ENCODE measurements at places on chromosomes 5 and 9. TPM values are rescaled to one million over a fixed set of nuclear protein-coding genes. Genes with fewer than 3 reads are reported as not detected.

The ARL14EPL gene
- not detected for polyA plus RNA-seq

The PCDHB9 gene
- not detected for polyA plus RNA-seq

GRCh38 chr5:40258222-40258621 is 421.5 kb upstream of the PTGER4 start:
- DNase-seq, result peak; percentile 13

DNA sequence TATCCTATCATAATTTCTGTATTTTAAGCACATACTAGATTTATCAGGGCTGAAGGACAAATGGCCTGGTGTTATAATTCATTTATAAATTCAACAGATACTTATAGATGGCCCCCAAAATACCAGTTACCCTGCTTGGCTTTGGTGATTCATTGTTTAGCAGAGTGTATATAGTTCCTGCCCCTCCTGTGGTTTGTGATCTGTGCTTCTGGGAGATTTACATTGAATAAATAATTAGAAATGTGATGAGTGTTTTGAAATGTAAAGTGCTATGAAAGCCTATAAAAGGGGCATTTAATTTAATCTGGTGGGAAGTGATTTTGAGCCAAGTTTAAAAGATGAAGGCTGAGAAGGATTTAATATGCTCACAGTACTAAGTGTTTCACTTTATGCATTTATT is 36.7 kb upstream of the ZCCHC7 start:
- DNase-seq, result no peak

The FGD3 gene
- 46.9 TPM for polyA plus RNA-seq

DNA sequence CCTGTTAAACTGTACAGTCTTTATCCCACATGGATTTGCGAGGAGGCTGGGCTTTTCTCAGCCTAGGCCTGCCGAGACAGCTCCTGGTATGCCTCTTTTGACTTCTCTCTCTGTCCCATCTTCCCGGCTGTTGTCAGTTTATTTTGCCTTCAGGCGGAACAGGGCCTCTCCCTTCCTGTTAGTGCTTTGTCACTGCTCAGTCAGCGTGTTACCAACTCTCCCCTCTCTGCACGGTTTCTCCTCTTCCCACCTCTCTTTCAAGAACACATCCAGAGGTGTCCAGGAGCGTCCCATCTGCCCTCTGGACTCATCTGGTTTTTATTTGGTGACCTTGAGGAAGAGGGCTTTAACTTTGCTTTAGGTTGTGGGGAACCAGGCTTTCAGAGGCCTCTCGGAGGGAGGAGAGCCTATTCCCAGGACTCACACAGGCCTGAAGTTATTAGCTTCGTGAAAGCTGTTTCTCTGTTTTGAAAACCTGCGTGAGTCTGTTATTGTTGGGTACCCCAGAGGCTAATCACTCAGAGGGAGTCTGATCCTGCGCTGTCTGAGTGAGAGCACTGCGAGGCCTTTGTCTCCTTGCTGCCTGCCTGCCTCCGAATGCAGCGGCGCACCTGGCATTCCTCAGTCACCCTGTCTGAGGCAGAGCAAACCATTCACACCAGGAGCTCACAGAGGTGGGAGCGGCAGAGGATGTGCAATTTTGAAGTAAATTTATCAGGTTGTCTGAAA is 234.4 kb upstream of the MPDZ start:
- no peak for DNase-seq

- DNase-seq, result no peak
Measured at GRCh38 chr5:128237546-128237945, 154.0 kb downstream of the SLC12A2 start.

The ANKRD18A gene
- not detected for polyA plus RNA-seq

DNA sequence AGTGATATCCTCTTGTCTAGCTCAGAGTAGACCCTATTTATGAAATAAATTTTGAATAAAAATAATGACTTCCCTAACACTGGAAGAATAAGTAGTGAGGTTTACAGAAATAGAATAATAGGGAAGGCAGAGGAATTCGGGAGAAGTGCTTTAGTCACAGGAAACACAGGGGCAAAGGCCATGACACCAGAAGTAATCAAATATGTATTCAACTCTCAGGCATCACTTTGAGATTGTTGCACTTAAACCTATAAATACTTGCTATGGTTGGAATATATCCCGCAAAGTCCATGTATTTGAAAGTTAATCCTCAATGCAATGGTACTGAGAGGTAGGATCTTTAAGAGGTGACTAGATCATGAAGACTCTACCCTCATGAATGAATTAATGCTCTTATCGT is 166.8 kb downstream of the YIPF5 start:
- DNase-seq, result no peak

The CDH12 gene
- polyA plus RNA-seq, result not detected

The VCAN gene
- 5.4 TPM for polyA plus RNA-seq

DNA sequence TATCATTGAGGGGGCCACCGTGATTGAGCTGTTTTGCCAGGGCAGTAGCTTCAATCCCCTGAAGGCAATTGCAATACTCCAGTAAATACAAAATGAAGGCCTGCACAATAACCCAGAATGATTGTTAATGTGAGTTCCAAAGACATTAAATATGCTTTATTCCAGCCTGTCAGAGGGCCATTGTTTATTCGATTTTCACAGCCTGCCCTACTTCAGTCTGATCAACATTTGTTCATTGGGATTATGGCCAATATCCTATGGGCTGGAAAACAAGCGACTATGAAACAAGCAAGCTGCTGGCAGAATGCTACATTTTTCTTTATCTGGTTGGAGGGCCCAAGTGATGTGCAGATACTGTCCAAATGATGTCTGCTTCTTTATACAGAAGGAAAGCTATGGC is 543.1 kb downstream of the TLE1 start:
- no peak for DNase-seq

DNA sequence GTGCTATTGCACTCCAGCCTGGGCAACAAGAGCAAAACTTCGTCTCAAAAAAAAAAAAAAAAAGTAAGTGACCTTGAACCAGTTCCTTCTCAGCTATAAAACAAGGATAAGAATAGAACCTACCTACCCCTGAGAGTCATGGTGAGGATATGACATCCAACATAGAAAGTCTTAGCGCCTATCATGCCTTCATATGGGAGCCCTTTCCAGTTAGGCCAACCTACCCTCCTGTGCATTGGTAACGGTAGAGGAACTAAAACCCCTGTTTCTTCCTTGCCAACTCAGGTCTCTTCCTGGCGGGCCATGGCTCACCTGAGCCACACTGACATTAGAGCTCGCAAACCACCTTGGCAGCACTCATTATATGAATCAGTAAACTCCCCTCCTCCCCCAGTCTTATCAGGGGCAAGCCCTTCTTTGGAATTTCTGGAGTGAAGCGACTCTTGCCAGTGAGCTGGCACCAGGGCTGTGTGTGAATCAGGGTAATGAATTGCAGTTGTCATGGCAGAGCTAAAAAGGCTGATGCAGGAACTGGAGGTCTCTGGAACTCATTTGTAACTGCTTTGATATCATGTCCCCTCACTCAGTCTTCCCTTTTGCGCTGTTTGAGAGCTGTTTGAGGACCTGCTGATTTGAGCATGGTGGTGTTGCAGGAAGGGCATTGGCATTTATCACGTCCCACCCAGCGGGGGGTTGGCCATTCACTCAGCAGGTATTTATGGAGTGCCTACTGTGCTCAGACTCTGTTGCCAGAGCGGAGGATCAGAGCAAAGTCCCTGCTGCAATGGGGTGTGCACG is 10.3 kb downstream of the WWC1 start:
- no peak for DNase-seq

The KCNMB1 gene
- polyA plus RNA-seq, result not detected

GRCh38 chr9:116369706-116370105 is 216.1 kb downstream of the PAPPA start:
- DNase-seq, result no peak

The ADAMTSL2 gene
- polyA plus RNA-seq, result not detected

DNA sequence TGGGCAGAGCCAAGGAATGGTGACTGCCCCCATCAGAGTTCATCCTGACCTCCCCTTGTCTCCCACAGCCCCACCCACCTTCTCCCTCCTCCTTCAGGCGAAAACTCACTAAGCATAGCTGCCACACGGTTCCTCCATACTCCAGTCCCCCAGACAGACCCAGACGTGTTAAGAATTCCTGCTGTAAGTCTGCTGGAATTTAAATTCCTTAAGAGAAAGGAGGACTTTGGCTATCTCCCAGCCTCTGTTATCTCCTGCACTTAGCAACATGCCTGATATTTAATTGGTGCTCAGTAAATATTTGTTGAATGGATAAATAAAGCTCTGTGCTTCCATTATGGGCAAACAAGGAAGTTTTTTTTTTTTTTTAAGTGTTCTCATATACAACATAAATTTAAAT is 213.7 kb downstream of the RFK start:
- DNase-seq, result no peak

DNA sequence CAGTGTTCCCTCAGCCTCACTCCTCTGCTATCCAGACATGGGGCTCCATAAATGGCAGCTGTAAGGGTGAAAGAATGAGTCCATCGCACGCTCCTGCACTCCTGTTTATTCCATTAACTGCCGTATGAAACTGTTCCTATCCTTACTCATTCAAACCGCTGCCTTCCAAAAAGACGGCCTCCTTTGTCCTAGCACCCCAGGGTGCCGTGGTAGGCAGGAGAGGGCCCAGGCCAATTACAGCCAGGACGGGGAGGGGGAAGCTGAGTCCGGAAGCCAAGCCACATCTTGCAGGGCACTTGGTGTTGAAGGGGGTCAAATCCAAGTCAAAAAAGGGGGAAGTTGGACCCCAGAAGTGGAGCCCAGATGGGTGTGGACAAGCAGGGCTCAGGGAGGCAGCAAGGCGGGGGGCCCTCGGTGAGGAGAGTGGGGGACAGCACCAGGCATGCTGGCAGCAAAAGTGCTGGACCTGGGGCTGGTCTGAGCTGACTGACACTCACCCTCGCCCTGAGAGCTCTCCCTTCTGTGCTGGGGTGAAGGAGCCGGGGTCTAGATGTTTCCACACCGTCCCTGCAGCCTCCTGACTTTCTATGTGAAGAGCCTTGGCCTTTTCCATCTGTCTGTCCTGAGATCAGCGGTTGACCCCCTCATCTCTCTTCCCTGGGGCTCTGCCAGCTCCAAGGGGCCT is 63.3 kb downstream of the COL23A1 start:
- DNase-seq, result no peak

The PDGFRB gene
- 18.9 TPM for polyA plus RNA-seq

GRCh38 chr5:142023836-142024235 is 11.0 kb upstream of the GNPDA1 start:
- DNase-seq, result no peak

GRCh38 chr5:78005021-78005785 is 229.1 kb upstream of the TBCA start:
- no peak for DNase-seq

DNA sequence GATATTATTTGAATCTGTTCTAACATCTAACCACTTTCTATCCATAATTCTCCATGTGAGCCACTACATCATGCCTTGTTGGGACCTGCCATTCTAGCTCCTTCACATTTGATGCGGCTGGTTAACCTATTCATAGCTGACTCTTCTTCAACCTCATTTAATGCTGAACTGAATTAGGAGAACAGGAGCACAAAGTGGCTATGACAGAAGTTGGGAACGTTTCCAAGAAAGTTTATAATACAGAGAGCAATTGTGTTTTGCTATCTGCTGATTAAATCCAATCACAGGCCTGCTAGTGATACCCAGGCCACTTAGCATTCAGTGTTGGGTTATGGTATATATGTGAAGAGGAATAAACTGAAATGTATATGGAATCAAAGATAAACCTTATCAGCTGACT is 440.3 kb downstream of the PTPRD start:
- DNase-seq, result no peak

The FOXI1 gene
- not detected for polyA plus RNA-seq

- no peak for DNase-seq
Measured at GRCh38 chr9:69199769-69200470, 25.8 kb downstream of the TJP2 start.

GRCh38 chr5:77209495-77210090 is 887 bp upstream of the PDE8B start:
- no peak for DNase-seq

GRCh38 chr5:133234911-133235310 is 183.1 kb downstream of the HSPA4 start:
- DNase-seq, result no peak

- peak; percentile 15 for DNase-seq
Measured at GRCh38 chr5:17217493-17218352, at the start of gene BASP1. BASP1 (plus strand) TSS chr5:17217631; CDS start chr5:17275217, 57,586 bp downstream.

GRCh38 chr9:87322840-87323635 is 174.6 kb upstream of the DAPK1 start:
- DNase-seq, result no peak

The IRX1 gene
- polyA plus RNA-seq, result not detected

DNA sequence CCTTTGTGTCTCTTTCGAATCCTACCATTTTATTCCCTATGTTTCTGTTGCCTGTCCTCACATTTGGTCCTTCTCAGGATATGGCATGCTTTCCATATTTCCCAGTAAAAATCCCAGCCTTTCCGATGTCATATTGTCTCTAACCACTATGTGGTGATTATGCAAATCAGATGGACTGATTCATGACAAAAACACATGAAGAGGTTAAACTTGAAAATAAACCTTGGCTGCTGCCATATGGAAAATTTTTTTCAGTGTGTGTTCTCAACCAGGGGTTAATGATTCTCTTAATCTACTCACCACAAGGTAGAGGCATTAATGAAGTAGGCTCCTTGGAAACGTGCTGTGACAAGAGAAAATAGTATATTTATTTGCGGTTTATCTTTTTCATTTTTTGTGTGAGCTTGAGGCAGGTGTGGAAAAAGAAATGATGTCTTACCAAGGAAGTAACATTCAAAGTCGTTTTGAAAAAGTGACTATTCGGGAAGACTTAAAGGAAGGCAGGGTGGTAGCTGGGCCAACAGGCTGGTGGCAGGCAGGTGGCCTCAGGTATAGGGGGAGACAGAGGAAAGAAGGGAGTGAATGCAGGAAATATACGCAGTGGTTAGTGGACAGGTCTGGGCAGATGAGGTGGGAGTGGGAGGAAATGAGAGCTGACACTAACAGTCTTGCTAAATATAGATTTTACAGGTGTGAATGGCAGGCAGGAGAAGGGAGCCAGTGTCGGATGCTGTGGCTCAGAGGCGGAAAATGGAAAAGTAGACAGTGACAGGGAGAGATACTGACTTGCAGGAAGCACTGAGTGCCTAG is 46.2 kb downstream of the DMRT2 start:
- DNase-seq, result no peak

The PDE6A gene
- not detected for polyA plus RNA-seq

DNA sequence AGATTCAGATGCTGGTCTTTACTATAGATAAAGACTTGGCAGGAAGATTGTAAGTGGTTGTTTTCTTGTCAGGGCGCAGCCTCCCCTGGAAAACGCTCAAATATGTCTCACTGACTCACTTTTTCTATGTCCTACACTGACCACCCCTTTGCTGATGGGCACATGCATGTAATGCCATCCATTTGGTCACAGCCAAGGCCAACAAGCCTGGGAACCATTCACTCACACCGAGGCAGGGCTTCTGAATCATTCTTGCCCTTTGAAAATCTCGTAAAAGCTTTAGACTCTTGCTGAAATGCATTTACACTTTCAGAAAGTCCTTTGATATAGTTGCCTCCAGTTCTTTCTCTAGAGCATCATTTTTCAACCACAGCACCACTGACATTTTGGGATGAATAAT is 249.4 kb downstream of the ACTL7B start:
- no peak for DNase-seq

- no peak for DNase-seq
Measured at GRCh38 chr9:87513161-87513560, 15.5 kb downstream of the DAPK1 start.

Data from immature natural killer cell (primary cell).